ENCODE measurements at places on chromosomes 1 and 21.

DNA sequence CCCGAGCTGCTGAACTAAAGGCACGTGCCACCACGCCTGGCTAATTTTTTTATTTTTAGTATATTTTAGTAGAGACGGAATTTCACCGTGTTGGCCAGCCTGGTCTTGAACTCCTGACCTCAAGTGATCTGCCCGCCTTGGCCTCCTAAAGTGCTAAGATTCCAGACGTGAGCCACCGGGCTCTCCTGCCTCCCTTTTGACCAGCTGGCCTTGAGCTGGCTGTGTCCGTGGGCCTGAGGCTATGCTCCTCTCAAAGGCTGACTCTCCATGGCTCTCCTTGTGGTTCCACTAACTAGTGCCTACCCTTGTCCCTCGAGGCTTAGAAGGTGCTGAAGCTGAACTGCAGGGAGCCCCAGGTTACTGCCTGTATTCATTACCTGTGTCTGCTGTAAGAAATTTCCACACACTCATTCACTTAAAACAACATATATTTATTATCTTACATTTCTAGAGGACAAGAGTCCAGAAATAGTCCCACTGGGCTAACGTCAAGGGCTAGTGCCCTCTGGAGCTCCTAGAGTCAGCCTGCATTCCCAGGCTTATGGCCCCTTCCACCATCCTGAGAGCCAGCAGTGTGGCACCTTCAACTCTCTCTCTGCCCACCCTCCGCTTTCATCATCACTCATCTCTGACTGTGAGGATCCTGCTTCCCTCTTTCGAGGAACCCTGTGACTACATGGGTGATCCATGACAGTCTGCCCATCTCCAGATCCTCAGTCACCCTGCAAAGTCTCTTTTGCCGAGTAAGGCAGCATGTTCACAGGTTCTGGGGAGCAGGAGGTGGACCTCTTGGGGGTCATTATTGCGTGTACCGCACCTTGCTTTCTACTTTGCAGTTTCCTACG lies 34.9 kb downstream of the ETS2 start:
- no peak for DNase-seq

GRCh38 chr1:157695417-157695816 lies 5.2 kb downstream of the FCRL3 start:
- DNase-seq, result no peak

DNA sequence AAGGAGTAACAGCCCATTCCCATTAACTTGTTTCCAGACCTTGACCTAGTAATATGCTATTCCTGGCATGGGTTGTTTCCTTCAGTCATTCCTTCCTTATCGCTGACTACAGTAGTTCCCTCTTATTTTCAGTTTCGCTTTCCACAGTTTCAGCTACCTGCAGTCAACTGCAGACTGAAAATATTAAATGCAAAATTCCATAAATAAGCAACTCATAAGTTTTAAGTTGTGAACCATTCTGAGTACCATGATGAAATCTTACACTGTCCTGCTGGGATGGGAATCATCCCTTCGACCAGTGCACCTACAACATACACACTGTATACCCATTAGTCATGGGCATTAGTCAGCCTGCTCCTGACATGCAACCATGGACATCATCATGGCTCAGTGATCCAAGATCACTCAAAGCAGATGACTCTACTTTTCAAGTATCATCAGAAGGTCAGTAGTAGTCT lies 66.7 kb downstream of the CCDC30 start:
- DNase-seq, result no peak

DNA sequence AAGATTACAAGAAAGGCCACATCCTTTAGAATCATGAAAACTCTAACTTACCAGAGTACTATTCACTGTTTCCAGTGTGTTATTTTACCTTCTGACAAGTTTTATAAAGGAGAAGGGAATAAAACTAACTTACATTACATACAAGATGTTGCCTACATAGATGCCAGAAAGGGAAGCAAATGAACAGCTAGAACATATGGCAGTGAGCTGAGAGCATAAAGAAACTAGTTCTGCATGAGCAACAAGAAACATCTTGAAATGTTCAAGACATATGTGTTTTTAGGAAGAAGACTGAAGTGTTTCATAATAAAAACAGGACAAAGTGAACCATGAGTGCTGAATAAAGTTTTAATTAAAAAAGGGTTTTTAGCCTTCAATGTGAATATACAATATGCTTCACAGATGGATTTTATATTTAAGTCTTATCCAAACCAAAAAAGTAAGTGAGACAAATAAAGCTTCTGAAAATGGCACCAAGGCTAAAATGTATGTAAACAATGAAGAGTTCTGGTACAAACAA lies 39.4 kb downstream of the SLC5A9 start:
- DNase-seq, result no peak

- DNase-seq, result no peak
Observed at GRCh38 chr1:22619798-22620197, 16.6 kb upstream of the C1QA start.
